EL (cell line): ENCODE measurements at places on chromosomes 6 and 20.

DNA sequence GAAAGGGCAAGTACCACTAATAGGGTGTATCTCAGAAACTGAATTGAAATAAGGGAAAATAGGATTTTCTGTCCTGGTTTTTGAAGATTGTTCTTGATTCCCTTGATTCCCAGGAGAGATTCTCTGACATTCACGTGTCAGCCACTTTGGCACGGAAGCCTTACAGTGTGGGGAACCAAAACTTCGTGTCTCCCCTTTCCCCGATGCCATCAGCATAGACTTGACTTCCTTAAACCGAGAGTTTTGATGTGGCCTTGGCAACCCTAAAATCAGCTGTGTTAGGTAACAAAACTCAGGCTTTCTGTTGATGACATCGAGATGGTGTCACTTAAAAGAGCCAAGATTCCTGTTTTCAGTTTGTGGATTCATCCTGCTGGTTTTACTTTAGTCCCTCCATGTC, 7.5 kb downstream of the HMGN4 start:
- DNase-seq = no peak

- DNase-seq = peak; percentile 8
Measured at GRCh38 chr6:136326038-136326553, 36.5 kb upstream of the BCLAF1 start.

DNA sequence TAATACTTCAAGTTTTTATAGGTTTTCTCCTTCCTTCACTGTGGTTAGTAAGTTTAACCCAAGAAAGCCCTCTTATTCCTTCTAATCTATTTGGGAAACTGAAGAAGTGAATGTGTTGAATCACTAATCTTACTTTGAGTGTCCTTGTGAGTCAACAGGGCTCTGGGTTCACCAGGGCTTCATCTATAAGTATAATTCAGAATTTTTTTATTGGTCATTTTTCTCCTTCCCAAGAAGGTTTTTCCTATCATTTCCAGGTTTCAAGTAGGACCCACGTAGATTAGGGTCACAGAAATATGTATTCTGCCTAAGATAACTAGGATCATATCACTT, 191.1 kb downstream of the ATXN1 start:
- DNase-seq = no peak

DNA sequence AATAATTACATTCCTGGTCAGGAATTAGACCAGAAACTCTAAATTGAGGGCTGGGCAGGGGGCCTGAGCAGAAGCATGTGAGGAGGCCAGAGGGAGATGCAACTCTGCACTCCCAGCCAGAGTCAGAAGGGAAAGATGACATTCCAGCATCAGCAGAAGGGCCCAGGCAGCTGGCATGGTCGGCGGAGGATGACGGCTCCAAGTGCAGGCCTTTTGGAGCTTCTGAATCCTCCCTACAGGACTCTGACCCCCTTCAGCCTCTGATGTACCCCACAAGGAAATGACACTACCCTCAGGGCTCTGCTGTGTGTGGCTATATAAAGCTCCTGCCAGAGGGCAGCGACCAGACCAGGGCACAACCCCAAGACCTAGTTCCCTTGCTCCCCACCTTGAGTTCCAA, 1.9 kb downstream of the LRFN2 start:
- DNase-seq = no peak

- no peak for DNase-seq
Measured at GRCh38 chr20:45843506-45843905, 9.9 kb downstream of the SNX21 start.

DNA sequence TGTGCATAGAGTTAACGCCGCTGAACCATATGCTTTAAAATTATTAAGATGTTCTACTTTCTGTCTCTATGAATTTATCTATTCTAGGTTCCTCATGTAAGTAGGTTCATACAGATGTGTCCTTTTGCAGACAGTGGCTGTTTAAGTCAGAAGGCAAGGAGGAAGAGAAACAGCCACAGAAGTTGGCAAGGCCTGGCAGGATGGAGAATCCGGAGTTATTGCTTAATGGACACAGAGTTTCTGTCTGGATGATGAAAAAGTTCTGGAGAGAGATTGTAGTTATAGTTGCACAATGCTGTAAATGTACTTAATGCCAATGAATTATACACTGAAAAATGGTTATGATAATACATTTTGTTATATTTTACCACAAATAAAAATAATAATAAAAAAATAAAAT, 283.6 kb upstream of the CNR1 start:
- no peak for DNase-seq

GRCh38 chr6:10479939-10480700, 41.0 kb upstream of the GCNT2 start:
- no peak for DNase-seq

- no peak for DNase-seq
Measured at GRCh38 chr6:54598787-54599313, 247.7 kb upstream of the FAM83B start.

DNA sequence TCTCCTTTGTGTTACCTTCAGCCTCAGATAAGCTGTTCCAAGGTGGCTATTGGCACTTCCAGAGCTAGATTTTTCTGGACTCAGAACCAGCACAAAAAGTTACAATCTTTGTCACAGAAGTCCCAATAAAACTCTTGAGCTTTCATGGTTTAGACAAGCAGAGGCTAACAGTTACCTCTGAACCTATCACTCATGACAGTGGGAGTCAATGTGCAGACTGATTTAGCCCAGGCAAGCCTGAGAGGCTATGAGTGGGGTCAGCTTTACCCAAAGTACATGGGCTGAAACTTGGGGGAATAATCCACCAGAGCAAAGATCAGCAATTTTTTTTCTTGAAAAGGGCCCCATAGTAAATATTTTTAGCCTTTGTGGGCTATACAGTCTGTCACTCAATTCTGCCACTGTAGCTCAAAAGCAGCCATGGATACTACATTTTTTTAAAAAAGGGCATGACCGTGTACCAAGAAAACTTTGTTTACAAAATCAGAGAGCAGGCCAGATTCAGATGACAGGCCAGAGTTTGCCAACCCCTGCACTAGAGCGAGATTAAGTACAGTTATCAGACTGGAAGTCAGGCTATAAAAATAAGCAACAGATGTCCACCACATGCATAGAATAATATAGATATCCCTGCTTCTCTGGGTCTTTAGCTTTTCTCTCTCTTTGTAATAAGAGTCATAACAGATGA, 20.0 kb downstream of the CCN2 start:
- no peak for DNase-seq
